ENCODE measurements at places on chromosomes 1 and 21.

- no peak for DNase-seq
These were observed 392.6 kb downstream of the NTNG1 start for GRCh38 chr1:107533436-107533835.

DNA sequence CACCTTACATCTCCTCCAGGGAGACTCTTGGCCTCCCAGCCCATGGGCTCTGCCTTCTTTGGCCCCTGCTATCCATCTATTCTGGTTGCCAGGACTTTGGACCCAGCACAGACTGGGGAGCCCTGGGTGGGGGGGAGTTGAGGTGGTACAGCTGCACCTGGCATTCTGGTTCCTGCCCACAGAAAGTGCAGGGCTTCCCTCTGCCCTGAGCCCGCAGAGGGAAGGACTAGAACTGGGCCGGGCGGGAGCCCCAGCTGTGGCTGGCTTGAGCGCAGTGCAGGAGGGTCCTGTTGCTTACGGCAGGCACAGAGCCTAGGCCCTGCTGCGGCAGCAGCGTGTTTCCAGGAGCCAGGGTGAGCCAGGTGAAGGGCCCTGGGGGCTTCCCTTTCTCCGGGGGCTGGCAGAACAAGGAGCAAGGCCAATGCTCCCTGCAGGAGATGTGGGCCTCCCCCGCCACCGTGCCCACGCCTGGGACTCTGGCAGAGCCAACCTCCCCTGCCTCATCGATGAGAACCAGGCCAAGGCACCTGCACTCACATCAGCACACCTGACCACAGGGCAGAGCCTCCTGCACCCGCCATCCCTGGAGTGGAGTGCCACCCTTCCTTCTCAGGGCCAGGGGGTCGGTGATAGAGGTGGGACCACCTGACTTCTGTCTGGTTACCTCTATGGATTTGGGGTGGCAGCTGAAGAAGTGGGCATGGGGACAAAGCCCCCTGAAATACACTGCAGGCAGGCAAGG, 16.1 kb downstream of the PARS2 start:
- DNase-seq: no peak

- DNase-seq: no peak
These were observed 315.9 kb downstream of the ST6GALNAC3 start for GRCh38 chr1:76390456-76390855.

GRCh38 chr1:152811050-152811449, 721 bp upstream of the LCE1B start:
- no peak for DNase-seq

GRCh38 chr1:244444854-244445253, 6.9 kb downstream of the ADSS2 start:
- no peak for DNase-seq

- DNase-seq: no peak
These were observed 187.2 kb upstream of the AJAP1 start for GRCh38 chr1:4467241-4467640.

DNA sequence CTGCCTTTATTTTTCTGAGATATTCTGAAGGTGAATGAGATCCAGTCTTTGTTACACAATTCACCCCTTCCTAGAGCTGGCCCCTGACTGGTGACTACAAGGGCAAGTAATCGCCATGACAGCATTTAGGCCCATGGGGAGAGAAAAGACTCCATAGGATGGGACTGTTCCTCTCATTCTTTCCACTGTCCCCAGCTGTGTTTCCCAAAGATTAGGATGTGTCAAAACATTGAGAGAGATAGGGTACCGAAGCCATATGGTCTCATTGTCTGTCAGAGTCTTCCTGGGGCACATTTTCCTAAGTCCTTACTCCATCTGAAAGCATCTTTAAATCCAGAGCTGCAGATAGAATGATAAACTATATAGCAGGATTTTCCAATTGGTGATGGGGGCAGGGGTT, 423.5 kb downstream of the OMA1 start:
- no peak for DNase-seq

GRCh38 chr1:223330466-223330865, 33.5 kb downstream of the SUSD4 start:
- no peak for DNase-seq

DNA sequence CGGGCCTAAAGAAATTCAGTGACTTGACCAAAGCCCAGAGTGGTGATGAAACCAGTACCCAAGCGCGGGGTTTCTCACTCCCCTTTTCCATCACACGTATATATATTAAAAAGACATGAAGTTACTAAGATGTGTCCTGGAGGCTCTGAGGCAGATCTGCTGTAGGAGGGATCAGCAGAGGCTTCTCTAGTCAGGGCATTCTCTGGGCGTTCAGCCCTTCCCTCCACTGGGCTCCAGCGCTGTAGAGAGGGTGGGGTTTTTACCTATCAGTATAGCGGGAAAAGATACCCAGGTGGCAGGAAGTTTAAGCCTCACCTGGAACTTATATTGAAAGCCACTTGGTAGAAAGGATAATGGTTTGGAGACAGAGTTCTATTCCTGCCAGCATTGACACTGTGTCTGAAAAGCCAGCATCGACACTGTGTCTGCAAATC, 862 bp upstream of the PLEKHO1 start:
- DNase-seq: no peak

- DNase-seq: no peak
These were observed 22.4 kb downstream of the CHI3L2 start for GRCh38 chr1:111249960-111250359.

GRCh38 chr21:15552914-15553494, 176.8 kb upstream of the USP25 start:
- DNase-seq: no peak

DNA sequence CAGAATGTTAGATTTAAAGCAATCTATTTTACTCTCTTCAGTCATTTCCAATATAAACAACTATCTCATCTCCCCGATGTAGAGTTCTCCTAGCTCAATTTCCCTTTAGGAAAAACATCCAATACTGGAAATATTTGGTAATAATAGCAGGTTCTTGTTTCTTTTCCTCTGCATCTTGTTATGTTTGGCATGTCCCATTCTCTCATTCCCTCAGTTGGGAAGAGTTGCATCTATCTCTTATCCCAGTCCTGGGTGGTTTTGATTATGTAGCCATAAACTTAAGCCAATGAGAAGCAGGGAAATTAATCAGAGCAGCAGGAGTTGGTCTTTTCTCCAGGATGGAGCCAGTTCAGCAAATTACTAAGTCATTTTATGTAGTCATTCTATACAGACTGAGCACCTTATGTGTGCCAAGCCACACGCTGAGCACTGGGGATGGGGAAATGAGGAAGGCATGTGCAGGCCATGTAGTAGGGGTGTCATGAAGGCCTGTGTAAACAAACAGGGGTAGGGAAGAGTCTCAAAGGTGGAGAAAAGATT, 418.2 kb upstream of the NFIA start:
- DNase-seq: peak; percentile 5

DNA sequence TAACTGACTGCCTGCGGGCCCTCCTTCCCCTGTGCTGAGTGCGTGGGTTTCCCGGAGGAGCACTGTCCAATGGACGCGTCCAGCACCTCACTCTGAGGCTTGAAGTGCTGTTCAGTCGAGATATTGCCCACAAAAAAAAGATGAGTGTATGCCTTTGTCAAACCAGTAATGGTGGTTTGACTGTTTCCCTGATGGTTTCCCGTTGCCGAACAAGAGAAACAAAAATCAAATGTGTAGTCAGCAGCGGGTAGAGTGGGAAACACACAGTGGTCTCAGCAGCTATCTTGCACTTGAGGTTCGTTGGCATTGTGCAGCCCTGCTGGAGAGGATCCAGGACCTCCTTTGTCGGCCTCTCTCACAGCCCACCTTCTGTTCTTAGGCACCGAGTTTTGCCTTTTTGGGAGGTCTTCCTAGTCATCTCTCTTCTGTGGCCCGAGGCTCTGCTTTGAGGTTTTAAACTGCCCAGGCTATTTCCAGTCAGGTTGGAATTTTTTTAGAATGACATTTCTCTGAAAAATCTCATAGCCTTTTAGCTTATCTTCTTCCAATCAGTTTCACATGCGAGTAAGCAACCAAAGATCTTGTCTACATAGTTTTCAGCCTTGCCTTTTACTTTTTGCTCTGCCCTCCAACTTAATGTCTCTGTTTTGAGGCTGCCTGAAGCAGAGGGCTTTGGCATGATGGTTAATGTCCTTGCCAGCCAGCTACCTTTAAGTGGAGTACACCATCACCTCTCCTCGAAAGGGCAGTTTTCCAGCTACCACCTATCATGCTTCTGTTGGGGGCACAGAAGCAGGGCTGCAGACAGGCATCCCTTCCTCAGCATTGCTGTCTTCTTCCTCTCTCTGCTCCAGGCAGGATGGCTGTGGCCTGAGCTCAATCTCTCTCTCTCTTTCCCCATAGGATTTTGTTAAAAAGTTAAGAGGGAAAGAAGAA, 132.3 kb downstream of the URB2 start:
- no peak for DNase-seq
